Osteocyte (in vitro differentiated cells): ENCODE measurements at places on chromosomes 16 and 17.
A peak's percentile ranks its signal among the peaks of the same experiment; 100 is the strongest.

- no peak for DNase-seq
- no peak overlapping the region for H3K4me3 ChIP-seq
- no peak overlapping the region for H3K27ac ChIP-seq
- peaks cover 4% of the 10 kb centered on the region for H3K27me3 ChIP-seq
- H3K4me1 ChIP-seq, result no peaks in the 10 kb centered on the region
- no peaks in the 10 kb centered on the region for H3K36me3 ChIP-seq
These were observed 104.4 kb downstream of the IRX5 start for GRCh38 chr16:55035029-55035428.

DNA sequence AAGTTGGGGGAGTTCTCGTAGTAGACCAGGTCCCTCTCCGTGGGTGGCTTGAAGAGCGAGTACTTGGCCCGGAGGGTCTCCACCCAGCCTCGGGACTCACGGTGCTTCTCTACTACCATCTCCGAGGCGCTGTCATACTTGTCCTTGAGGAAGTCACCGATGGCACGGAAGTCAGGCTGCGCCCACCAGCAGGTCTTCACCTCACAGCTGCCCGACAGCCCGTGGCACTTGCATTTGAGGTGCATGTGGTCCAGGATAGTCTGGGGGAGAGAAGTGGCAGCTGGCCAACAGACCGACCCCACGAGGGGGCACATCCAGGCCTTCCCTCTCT is 50.0 kb downstream of the WNT3 start:
- H3K27ac ChIP-seq, result no peak overlapping the region
- peak; percentile 80 for DNase-seq
- H3K4me1 ChIP-seq, result peaks cover 27% of the 10 kb centered on the region
- H3K36me3 ChIP-seq, result no peaks in the 10 kb centered on the region
- no peak overlapping the region for H3K4me3 ChIP-seq
- no peaks in the 10 kb centered on the region for H3K27me3 ChIP-seq

DNA sequence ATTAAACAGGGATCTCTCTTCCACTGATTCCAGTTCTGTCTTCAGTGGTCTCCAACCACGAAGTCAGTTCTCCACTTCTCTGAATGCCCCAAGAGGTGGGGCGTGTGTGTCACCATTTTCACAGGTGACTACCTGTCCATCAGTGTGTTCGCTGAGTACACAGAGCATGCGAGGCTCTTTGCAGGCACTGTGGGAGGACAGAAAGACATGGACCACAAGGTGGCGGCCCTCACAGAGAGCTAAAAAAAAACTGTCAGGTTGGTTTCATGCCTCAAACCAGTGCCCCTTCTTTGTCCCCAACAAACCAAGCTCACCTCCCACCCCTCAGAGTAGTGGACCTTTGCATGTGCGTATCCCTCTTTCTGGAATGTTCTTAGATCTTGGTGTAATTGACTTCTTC is 13.8 kb downstream of the EMP2 start:
- H3K27me3 ChIP-seq, result no peaks in the 10 kb centered on the region
- no peak for DNase-seq
- peaks cover 11% of the 10 kb centered on the region for H3K4me1 ChIP-seq

DNA sequence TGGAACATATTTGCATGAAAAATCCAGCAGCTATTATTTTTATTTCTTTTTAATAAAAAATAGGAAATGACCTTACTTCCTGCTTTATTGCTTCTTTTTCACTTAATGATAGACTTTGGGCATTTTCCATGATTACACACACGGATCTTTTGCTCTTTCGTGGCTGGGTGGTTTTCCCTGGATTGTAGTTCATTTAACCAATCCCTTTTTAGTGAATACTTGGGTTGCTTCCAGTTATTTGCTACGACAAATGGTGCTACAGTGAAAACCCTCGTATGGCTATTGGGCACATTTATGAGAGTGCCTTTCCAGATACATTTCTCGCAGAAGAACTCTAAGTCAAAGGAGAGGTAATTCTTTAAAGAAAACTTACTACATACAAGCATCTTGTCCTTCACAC is 38.6 kb downstream of the FOXL1 start:
- H3K4me3 ChIP-seq, result no peak overlapping the region
- H3K4me1 ChIP-seq, result peaks cover 17% of the 10 kb centered on the region
- no peaks in the 10 kb centered on the region for H3K27me3 ChIP-seq

GRCh38 chr16:80007231-80007630 is 406.7 kb upstream of the MAF start:
- H3K36me3 ChIP-seq, result no peaks in the 10 kb centered on the region
- no peak overlapping the region for H3K4me3 ChIP-seq
- H3K27ac ChIP-seq, result no peak overlapping the region
